Stromal cell of bone marrow (primary cell): ENCODE measurements at places on chromosomes 1 and 21.

DNA sequence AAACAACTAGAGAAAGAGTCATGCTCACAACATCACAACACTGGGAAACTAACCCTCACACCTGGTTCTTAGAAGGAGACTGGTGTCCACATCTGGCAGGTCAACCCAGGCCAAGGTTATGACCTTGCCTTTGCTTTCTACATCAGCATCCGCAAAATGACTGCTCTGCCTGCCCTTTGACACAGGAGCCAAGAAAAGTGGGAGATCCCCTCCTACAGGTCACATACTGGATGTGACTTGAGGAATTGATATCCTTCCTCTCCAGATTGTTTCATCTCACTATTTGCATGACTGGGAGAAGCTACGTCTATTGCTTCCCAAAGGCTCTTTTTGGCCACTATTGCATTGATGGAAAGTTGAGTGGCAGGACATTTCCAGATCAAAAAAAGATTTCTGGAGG, 115.5 kb downstream of the MIS18A start:
- DNase-seq: no peak

DNA sequence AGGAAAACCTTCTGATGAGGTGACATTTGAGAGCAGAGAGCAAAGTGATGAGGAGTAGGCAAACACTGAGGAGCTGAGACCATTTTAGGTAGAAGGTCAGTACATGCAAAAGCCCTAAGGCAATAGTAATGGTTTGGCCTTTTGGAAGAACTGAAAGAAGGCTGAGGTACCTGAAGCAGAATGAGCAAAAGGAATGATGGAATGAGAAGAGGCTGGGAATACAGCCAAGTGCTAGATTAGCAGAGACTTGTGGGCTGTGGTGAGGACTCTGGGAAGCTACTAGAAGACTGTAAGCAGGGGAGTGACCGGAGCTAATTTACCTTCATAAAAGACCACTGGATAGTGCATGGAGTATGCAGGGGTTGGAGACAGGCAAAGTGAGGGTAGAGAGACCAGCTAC, 77.9 kb downstream of the GFI1 start:
- no peak for DNase-seq

GRCh38 chr1:107821340-107821739, 143.6 kb downstream of the VAV3 start:
- DNase-seq: no peak

DNA sequence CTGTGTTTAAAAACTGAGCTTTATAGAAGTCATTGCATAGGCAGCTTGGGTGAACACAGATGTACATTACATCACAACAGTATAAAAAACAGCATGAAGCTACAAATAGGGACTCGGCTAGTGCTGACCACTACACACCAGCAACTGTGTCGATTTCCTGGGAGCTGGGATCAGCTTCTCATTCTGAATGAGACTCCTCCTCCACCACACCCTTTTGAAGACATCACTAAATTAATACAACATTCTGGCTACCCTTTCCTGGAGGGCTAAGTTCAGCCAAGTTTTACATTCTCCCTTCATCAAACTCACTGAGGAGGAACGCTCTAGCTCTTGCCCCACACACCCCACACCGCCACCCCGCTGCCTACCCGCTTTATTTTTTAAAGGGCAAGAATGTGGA, 102.7 kb downstream of the ERG start:
- no peak for DNase-seq

DNA sequence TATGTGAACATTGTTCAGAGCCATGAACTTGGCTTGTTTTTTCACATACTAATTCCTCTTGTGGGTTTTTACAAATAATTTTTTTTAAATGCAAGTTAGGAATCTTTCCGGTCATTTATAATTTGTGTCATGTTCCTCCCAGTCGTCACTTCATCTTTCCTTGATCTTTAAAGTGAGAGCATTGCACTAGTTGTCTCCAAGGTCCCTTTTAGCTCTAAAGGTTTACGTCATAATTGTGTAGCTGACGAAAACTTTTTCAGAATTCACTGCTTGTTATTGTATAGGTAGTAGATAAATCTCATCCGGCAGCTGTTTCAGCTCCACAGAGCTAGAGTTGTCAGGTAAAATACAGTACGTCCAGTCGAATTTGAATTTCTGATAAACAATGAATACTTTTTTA, 33.6 kb downstream of the SOAT1 start:
- no peak for DNase-seq

- no peak for DNase-seq
These were observed 89.5 kb upstream of the PLXNA2 start for GRCh38 chr1:208333676-208334075.

- DNase-seq: peak; percentile 43
These were observed 749 bp upstream of the TMEM39B start for GRCh38 chr1:32071758-32072621.

DNA sequence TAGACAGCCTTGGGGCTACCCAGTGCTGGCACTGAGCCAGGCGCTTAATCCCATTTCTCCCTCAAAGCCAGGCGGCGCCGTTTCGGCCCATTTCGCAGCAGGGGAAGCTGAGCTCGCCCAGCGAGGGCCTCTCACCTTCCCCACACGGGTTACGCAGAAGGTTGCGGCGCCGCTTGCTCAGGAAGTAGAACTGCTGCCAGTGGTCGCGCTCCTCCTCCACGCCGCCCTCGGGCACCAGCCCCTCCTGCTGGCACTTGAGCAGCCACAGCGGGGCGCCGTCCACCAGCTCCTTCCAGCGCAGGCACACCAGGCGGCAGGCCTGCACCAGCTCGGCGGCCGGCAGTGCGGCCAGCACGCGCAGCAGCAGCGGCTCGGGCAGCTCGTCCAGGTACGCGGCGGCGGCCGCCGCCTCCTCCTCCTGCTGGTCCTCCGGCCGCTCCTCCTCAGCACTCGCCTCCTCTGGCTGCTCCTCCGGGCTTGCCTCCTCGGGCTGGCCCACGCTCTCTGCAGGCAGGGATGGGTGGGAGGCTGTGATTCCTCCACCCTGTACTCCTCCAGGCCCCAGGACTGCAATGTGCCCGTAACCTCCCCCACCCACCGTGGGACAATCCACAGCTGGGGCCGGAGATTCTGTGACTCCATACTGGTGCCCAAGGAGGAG, 3.8 kb downstream of the FBXO2 start:
- no peak for DNase-seq

GRCh38 chr1:169472738-169473137, 13.0 kb downstream of the SLC19A2 start:
- no peak for DNase-seq

GRCh38 chr1:4224684-4225467, 324.8 kb upstream of the C1orf174 start:
- no peak for DNase-seq

GRCh38 chr1:14820295-14821085, 222.0 kb downstream of the KAZN start:
- DNase-seq: no peak

DNA sequence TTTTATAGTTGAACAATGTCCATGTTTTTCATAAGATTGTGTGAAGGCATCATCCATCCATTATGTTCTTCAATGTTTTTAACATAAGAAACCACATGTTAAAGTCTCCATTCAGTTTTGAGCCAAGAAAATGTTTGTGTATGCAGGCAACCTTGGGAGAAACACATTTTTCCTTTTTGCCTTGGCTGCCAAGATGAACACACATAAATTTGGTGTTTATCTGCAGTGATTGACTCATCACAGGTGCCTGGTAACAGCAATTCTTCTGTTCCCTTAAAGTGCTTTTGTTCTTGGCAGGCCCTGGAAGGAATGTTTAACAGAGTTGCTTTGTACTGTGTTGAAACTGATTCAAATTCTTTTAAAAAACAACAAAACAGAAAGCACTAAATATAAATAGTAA, 709.9 kb upstream of the ADGRL4 start:
- DNase-seq: no peak

DNA sequence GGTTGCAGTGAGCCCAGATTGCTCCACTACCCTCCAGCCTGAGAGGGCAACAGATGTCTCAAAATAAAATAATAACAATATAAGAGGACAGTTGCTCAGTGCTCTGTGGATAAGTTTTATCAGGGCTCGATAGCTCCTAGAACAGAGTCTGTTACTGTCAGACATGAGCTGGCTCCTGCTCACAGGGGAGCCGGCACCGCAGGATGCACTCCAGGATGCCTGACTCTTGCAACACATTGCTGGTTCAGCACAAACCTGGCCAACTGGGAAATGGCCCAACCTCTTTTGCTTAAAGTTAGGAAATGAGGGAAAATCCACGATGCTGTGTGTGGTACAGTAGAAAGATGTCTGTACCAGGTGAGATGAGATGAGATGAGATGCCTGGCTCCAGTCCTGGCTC, 5.8 kb upstream of the CTSE start:
- peak; percentile 56 for DNase-seq

DNA sequence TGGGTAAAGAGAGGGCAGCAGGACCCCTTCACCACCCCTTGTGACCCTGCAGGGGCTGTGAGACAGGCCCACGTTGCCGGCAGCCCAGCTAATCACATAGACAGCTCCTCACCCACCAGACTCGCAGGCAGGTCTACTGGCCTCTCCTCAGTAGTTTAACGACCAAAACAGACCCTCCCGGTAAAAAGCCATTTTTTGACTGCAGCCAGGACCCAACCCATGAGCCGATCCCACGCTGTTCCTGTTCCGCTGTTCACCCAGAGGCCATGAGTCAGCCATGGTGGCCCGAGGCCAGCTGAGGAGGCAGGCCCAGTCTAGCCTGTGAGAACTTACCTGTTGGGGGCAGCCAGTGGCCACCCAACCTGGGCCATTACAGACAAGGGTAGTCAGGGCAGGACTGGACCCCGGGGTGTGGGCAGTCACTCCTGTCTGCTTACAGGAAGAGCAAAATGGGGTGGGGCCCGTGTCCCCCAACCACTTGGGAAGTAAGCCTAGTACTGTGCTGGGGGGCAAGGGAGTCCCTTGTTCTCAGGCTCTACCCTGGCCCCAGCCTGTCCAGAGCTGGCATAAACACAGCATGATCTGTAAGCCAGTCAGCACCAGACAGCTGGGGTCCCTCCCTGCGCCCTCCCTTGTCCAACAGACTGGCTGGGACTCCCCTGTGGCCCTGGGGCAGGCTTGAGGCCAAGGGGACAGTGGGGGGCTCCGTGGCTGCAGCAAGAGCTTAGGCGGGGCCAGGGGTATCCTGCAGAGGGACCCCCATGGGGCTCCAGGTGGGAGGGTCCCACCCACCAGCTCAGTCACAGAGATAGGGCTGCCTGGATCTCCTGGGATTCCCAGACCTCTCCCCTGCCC, 61.9 kb downstream of the WNT9A start:
- DNase-seq: peak; percentile 16

DNA sequence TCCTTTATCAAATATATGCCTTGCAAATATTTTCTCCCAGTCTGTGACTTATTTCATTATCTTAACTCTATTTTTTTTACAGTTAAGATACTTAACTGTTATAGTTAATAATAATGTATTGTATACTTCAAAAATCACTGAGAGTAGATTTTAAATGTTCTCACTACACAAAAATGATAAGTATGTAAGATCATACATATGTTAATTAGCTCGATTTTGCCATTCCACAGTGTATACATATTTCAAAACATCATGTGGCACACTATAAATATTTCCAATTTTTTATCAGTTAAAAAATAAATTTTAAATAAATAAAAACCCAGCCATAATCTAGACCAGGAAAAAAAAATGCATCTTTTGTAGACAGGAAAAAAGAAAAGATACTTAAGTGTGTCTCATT, 27.2 kb downstream of the CTTNBP2NL start:
- no peak for DNase-seq

DNA sequence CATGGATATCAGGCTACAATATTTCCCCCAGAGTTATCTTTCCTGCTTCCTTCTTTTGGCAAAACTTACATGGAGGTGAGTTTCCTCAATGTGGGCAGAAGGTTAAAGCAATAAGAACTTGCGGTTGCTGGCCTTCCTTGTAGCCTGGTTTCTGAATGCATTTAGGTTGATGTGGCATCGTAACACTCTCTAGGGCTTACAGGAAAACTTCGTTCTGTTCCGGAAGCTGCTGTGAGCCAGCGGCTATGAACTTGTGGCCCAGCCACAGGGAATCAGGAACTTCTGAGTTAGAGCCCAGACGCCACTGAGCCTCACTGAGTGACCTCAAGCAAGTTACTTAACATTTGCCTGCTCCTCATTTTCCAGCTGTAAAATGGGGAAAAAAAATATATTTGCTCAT, 623.4 kb upstream of the ADAMTS5 start:
- DNase-seq: peak; percentile 96

- no peak for DNase-seq
These were observed 93.0 kb downstream of the MTR start for GRCh38 chr1:236888126-236888525.

DNA sequence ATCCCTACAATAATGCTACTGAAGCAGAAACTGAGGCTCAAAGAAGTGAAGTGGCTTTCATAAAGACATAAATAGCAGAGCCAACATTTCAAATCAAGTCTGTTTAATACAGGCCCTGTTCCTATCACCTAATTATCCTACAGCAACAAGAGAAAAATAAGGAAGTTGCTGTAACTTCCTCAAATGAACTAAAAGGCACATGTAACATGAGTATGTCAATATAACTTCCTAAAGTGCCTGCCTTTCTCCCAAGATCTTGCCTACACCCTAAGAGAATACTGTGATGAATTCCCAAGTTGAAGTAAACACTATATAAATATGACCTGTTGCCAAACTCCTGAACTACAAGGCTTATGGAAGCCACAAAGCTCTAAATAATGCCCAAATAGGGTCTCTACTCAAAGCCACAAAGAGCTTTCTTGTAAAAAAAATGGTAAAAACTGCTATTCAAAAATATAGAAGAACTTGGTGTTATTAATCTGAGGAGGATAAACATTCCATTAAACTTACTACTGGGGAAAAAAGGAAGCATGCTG, 8.6 kb downstream of the BEND5 start:
- no peak for DNase-seq

GRCh38 chr1:58576325-58576726, 726 bp downstream of the TACSTD2 start:
- no peak for DNase-seq

DNA sequence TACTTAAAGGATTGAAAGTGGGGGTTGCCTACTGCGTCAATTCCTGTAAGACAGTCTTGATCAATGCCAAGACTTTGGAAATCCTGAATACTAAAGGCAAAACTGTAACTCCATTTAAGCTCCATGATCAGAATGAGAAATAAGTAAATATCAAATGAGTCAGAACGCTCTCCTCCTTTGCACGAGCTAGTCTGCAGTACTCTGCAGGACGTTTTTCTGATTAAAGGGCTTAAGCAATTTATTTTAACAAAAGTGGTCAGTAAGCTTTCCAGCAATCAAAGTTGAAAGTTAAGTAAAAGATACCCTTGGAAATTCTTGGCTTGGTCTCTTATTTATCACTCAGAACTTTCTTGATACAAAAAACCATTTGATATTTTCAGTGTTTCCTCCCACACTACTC, 35.7 kb upstream of the ARHGAP29 start:
- no peak for DNase-seq

DNA sequence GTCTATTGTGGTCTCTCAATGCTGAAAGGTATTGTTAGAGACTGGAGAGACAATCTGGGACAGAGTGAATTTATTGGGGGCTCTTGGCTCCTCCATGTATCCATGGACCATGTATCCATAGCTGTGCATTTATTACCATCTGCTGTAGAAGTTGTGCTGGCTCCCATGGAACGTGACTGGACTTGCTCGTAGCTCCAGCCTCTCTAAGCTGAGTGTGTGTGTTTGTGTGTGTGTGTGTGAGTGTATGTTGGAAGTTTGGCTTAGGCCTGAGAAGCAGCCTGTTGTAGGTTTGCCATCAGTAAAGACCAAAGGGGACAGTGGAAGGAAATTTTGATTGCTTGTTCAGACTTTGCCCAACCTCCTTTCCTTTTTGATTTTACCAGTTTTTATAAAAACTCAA, 105.7 kb upstream of the USP24 start:
- DNase-seq: no peak

- DNase-seq: no peak
These were observed 4.6 kb downstream of the LRP8 start for GRCh38 chr1:53323316-53323715.

- no peak for DNase-seq
These were observed 20.6 kb downstream of the NPHP4 start for GRCh38 chr1:5971471-5972197.
